Activated T-helper 9 cell treated with anti-CD3 and anti-CD28 coated beads, Interleukin-2, amount 50 U/mL, for 16 hours (primary cell): ENCODE measurements at places on chromosomes 1 and 21.

DNA sequence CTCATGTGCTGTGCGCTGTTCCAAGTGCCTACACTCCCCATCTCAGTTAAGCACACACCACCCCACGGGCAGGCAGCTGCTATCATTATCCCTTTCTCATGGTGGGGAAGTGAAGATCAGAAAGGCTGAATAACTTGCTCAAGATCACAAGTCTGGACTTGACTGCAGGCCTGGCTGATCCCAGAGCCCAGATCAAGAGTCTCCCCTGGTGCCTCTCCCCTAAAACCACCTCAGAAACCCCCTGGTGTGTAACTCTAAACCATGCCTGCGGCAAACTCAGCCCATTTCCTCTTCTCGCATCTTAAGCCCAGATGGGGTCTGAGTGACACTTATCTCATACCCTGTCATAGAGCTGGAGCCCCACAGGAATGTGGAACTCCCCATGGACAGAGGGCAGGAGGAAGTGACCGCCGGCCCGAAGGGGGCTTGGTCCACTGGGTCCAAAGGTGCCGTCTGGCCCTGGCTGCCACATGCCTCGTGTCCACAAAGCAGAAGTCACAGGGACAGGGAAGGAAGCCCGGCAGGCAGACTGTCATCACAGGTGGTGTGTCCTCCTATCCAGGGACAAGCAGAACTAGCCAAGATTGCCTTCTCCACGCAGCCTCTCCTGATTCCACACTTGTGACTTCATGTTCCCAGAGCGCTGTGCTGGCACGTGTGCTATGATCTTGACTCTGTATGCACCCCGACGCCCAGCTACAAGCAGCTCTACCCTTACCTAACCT is 92.1 kb downstream of the SYF2 start:
- no peak for DNase-seq

DNA sequence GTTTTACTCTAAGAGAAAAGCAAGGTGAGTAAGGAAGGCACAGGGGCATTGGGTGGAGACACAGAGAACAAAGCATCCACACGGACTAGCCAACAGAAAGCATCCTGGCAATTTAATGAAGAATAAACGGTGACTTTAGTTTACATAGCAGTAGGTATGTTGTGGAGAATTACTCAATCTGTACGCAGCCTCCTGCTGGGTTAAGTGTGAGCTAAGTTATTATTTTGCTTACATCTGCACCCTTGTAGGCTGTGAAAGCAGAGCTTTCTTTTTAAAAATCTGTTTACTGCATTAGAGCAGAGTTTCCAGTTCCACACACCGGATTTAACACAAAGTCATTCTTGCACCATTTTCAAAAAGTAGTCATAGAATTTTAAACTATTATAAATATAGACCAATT is 144.5 kb downstream of the AKT3 start:
- DNase-seq = no peak

GRCh38 chr1:156540955-156541354 is 31.4 kb downstream of the IQGAP3 start:
- no peak for DNase-seq

DNA sequence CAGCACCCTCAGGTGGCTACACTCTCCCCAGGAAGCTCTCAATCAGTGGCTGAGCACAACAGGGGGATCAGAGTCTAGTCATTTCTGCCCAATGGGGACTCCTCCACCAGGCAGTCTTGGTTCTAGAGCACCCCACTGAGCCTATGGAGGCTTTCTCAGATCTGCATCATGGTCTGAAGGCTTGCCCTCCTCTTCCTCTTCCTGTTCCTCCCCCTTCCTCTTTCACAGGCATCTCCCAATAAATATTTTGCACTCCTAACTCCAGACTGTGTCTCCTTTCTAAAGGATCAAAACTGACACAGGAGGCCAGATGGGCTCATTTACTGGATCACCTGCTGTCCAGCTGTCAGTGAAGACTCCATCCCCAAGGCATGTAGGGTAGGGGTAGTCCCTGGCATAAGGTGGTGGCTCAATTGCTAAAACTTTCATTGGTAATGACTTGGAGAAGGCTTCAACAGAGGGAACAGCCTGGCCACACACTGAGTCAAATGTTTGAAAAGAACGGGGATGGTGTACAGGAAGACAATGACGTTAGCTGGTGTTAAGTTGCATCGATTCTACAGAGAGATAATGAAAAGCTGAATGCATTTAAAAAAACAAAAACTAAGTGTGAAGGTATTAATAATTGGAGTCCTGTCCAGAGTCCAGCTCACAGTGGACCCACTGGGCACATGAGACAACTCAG is 84.2 kb upstream of the SLC2A1 start:
- no peak for DNase-seq

DNA sequence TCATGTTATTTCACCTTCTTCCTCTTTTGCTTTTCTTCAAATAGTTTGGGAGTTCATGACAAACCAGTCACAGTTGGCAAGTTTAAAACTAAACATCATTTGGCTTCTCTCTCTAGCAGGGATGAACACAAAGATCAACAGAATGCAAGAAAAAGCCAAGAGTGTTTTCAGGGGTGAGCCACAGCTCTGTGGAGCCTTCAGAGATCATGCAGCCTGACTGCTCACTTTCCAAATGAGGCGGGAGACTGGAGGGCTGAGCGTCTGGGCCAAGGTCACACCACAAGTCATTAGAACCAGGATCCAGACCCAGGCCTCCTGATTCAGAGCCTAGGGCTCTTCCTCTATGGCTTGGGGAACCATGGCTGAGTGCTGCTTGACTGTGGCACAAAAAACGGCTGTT is 2.7 kb downstream of the DPT start:
- DNase-seq = no peak

GRCh38 chr1:150749720-150750311 is 15.8 kb downstream of the CTSS start:
- no peak for DNase-seq

GRCh38 chr1:52503706-52504105 is 49.2 kb downstream of the TUT4 start:
- no peak for DNase-seq

DNA sequence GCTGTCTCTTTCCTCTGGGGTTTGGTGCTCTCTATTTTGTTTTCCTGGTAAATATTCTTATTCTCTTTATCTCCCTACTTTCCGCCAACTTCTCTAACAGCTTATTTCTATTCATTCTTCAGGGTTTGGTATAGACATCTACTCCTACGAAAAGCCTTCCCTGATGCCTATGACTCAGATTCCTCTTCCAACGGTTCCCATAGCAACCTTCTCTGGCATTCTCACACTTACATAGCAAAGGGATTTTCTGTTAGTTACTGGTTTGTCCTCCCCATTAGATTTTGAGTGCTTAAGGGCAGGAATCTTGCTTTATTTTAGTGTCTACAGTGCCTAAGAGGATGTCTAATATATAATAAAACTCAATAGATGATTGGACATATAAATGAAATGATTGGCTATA is 407.6 kb upstream of the DEPDC1 start:
- DNase-seq = no peak

GRCh38 chr1:10706376-10706913 is 90.0 kb downstream of the CASZ1 start:
- DNase-seq = no peak

DNA sequence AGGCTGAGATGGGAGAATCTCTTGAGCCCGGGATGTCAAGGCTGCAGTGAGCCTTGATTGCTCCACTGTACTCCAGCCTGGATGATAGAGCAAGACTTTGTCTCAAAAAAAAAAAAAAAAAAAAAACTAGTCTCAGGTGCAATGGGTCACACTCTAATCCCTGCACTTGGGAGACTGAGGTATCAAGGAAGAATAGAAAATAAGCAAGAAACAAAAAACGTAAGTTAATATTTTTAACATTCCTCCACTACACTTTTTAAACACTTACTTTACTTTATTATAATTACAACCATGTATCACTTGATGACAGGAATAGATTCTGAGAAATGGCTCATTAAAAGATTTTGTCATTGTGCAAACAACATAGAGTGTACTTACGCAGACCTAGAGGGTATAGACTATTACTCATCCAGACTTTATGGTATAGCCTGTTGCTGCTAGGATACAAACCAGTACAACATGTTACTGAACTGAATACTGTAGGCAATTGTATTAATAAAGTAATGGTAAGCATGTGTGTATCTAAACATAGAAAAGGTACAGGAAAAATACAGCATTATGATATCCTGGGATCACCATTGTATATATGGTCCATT is 1244.1 kb upstream of the ADGRL4 start:
- DNase-seq = no peak

DNA sequence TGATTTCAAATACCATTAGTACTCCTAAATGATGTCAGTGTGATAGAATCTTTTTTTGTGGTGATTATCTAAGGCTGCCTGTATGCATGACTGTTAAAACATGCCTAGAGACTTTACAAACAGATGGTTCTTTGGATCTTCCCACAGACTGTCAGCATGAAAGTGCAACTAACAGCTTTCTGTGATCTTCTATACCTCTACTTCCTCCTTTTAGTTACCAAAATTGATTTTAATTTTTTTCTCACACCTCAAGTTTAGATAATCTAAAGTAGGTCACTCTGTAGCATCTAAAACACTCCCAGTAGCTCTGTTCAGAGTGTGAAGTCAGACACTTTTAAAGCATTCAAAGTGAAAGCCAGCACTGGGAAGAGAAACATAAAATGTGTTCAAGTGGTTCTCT is 534.5 kb downstream of the PTPRC start:
- DNase-seq = no peak

- no peak for DNase-seq
Measured at GRCh38 chr21:45872902-45873301, 108.7 kb upstream of the COL6A1 start.

DNA sequence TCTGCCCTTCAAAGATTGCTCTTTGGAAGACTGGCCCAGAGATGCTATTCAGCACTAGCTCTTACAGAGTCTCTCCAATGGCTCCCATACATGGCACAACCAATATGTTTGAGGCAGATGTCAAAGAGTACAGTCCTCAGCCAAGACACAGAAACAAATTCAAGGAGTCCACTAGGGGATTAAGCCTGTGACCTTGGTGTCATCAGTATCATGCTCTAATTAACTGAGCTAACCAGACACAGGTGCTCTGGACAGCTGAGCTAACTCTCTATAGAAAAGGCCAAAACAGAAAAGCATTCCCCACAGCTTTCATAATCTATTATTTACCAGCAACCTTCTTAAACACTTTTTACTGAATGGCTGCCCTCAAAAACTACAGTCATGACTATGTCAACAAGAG is 666.0 kb upstream of the PLXNA2 start:
- DNase-seq = no peak

DNA sequence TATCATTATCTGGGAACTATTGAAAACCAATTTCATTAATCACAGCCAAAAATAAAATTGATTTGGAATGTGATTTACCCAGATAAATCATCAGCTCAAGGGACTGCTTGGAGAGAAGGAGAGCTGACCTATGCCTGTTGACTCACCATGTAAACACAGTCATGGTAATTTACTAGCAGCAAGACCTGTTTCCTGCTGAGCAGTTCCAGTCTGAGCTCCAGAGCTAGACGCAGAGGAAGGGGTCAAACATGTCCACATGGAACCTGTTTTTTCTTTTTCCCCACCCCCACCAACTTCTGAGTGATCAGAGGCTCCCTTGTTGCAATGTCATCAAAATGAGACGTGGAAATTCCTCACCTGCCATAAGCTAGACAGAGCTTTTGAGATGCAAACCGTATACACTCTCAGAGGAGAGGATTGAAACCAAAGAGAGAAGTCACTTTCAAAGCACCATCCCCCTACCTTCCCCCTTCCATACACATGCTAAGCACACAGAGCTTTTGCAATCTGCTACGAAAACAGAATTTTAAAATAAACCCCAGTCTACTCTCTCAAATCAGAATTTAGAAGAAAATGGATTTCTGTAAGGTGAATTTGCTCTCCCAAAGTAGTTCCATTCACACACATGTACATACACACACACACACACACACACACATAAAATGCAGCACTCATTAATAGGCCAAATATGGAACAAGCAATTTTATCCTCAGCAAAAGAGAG is 55.9 kb upstream of the PTGFRN start:
- DNase-seq = no peak

DNA sequence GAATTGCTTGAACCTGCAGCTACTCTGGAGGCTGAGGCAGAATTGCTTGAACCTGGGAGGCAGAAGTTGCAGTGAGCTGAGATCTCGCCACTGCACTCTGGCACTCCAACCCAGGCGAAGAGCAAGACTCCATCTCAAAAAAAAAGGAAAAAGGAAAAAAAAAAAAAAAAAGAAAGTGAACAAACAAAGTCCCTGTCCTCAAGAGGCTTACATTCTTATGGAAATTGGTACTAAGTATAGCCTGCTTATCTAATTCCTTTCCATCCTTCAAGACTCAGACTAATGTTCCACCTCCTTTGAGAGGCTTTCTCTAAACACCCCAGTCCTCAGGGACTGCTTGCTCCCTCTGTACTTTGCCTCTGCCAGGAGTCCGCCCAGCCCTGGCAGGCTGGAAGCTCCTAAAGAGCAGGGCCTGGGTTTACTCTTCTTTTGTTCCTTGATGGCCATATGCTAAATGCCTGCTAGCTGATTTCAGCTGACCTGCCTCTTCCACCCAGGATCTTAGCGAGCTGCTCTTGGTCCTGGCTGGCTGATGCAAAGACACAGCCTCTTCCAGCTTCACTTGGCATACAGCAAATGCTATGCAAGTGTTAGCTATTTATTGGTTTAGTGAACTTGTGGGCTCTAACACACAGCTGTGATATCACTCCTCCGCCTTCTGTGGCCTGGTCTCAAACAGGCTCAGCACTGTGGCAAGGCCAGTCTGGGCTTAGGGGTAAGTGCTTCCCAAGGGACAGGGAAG is 9.8 kb downstream of the SLC9A1 start:
- no peak for DNase-seq

DNA sequence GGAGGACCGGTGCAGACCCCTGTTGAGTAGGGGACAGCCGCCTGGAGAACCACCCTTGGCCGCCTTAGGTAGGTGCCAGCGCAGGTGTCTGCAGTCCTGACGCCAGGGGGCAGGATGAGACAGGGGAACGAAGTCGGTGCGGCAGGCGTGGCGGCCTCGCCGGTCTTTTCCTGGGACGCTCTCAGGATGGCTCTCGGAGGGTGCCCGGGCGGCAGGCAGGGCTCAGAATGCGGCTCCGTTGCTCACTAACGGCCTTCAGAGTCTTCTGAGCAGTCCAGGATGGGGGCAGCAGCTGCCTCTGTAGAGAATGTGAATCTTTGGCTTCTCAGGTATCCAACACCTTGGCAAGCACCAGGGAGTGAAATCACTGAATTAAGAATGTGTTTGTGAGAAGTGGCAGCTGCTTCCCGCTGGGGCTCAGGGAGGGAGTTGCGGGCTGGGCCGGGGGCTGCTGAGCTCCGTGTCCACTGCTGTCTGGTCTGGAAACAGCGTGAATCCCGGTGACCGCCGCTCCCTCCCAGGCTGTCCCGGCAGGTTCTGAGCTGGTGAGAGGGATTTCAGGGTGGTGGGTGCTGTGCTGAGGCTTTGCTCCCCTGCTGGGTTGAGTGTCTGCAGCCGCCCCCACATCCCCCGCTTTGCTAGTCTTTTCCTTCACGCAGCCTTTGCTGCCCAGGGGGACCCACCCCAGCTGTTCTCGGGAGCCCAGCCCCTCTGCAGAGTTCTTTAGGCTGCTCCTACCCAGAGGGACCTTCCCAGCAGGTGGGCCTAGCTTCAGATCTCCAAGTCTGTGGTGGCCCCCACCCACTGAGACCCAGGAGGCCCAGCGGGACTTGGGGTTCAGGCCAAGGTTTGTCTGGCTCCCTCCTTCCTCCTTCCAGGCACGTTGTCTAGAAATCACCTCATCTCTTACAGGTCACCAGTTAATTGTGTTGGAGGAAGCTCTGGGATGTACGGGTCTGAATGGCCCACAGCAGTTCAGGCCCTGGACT is 11.1 kb upstream of the C1orf174 start:
- peak; percentile 65 for DNase-seq

GRCh38 chr1:153959454-153959853 is 1.0 kb upstream of the CRTC2 start:
- no peak for DNase-seq

GRCh38 chr1:16174886-16175598 is 19.2 kb upstream of the EPHA2 start:
- no peak for DNase-seq

GRCh38 chr1:25922056-25922970 is 16.1 kb upstream of the STMN1 start:
- peak; percentile 3 for DNase-seq
